ENCODE measurements at places on chromosomes 2 and 18.

DNA sequence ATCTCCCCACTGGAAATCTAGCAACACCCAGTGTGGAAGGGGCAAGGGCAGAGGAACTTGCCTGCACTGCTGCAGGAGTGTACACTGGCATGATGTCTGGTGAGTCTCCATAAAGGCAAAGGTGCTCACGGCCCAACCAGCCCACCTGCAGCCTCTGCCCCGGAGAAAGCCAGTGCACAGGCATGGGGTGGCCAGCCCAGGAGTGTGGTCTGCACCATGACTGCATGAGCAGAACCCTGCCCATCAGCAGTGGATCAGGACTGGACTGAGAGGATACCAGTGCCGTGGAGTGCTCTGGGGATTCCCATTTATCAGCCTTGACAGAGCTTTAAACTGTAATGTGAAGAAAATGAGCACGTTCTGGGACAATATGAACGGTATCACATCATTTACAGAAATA is 342.6 kb upstream of the HS6ST1 start:
- DNase-seq: no peak

DNA sequence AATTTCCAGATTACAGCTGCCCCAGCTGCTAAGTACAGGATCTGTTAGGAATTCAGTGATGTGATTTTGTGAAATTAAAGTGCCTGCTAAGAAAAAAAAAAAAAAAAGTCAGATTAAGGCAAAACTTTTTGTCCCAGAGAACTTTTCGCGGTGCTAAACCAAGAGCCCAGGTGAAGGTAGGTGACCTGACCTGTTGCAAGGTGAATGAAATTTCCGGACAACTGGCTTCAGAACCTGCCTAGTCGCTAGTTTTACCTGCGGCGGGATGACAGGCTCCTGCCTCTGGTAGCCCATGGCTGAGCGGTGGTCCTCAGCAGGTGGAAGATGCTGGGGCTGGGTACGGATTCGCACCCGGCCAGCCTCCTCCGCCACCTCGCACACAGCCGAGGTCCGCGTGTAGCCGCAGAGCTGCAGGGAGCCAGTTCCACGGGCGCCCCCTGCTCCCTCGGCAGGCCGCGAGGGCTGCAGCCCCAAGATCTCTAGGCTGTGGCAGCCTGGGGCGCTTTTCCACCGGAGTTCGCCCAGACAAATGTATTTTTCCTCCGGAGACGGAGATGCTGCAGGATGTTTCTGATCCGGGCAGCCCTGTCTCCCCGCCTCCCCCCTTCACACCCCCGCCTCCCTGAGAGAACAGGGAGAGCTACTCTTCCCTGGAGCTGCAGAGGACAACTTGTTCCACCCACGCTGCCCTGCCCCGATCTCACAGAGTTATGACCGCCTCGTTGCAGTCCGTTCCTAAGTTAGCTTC is at the start of gene SLC38A11:
TSS of gene SLC38A11 (minus strand) at position 572 of the 748 bp plus-strand sequence. CDS start at position 294, 278 bp downstream.
- peak; percentile 19 for DNase-seq

- no peak for DNase-seq
Measured at GRCh38 chr2:120632796-120633646, 102.6 kb upstream of the GLI2 start.

DNA sequence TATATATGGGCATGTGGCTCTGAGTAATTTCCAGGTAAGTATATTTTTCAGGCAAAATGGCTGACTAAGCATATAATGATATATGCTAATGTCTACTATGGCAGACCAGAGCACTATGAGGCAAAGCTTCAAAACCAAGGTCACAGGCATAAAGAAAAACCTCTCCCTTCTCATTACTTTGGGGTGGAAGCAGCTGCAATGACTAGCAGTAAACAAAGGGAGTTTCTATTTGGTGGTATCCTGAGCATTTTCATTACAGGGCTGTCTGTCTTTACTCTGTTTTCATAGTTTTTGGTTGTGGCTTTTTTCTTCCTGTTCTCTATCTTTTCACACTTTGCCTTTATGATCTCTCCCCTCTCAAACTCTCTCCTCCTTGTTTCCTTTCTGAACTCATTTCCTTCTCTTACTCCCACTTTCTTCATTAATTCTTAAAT is 15.6 kb downstream of the PDE6D start:
- DNase-seq: no peak

GRCh38 chr2:30871980-30872789 is 64.9 kb upstream of the CAPN13 start:
- no peak for DNase-seq

GRCh38 chr18:12393510-12393909 is 14.2 kb upstream of the PRELID3A start:
- DNase-seq: no peak

GRCh38 chr18:57550510-57550909 is 36.0 kb downstream of the FECH start:
- no peak for DNase-seq

GRCh38 chr18:41752826-41753225 is 202.2 kb upstream of the PIK3C3 start:
- DNase-seq: no peak

DNA sequence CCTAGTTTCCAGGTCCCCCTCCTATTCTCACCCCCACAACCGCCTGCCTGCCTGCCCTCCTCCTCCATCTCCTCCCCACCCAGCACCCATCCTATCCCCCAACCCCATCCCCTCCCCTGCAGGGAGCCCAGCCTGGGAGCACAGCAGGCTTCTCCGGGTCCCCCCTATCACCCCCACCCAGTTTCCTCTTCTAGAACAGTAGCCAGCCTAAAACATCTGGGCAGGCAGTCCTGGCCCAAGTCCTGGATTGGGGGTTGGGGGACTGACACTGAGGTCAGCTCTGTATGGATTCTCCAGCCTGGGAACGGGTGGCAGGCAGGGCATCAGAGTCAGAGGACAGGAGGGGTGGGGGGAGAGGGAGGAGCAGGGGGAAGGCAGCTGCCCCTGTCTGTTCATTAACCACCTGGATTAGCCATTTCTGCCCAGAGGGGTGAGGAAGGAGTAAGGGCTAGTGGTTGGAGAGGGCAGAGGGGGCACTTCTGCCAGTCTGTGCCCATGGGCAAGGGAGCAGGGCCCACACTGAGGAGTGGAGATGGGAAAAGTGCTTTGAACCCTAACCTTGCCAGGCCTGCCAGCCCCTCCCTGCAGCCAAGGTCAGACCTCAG is 60.0 kb downstream of the TNS1 start:
- DNase-seq: no peak

GRCh38 chr2:10186868-10187535 is 64.5 kb downstream of the RRM2 start:
- no peak for DNase-seq

DNA sequence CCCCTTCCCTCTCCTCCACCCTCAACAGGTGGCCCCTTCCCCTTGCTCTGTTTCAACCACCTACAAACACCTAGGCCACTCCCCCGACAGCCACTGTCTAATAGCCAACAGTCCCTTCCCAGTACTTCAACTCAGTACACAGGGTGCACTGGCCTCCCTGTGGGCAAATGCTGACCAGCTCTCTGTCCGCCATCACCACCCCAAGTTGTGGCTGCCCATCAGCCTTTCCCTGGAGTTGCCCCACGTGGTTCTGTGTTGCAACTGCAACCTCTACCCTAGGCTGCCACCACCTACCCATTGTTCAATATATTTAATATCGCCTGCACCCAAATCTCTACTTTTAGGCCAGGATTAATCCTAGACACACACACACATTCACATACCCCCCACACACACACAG is 173.5 kb downstream of the MREG start:
- no peak for DNase-seq

- DNase-seq: no peak
Measured at GRCh38 chr18:58315739-58316215, 271.8 kb downstream of the NEDD4L start.

DNA sequence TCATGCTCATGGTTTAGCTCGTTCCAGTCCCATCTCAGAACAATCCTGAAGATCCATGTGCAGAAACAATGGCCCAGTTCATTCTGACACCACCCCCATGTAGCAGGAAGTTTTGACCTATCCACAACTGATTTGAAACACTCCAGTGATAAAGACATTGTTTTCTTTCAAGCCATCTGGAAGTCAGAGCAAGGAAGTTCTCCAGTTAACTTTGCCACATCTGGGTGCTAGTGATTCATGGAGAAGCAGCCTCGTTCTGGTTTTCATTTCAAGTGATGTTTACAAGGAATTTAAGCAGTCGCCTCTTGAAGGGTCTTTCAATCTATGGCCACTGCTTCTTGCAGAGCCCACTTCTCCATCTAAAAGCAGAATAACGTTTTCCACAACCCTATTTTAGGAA is 36.6 kb upstream of the TWIST2 start:
- peak; percentile 92 for DNase-seq

- no peak for DNase-seq
Measured at GRCh38 chr2:207983641-207984042, 41.7 kb downstream of the PLEKHM3 start.

DNA sequence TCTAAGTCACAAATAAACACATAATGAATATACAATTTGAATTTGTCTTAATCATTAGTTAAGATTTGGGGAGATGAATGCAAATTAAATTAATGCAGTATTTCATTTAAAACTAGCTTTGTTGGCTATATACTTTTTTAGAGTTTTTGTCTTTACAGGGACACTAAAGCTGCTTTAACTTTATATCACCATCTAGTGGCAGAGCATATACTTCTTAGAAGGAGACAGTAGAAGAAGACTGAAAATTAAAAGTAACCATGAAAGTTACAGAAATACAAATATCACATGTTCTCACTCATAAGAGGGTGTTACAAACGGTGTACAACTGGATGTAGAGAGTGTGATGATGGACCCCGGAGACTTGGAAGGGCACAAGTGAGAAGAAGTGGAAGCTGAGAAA is 268.3 kb upstream of the NETO1 start:
- peak; percentile 11 for DNase-seq

- no peak for DNase-seq
Measured at GRCh38 chr2:147081831-147082230, 763.0 kb upstream of the ACVR2A start.

Data from fibroblast of mammary gland (primary cell).